Erythroblast (primary cell): ENCODE measurements at places on chromosomes 12 and 14.

- DNase-seq = no peak
Measured at GRCh38 chr12:39235990-39236767, 206.7 kb downstream of the KIF21A start.

DNA sequence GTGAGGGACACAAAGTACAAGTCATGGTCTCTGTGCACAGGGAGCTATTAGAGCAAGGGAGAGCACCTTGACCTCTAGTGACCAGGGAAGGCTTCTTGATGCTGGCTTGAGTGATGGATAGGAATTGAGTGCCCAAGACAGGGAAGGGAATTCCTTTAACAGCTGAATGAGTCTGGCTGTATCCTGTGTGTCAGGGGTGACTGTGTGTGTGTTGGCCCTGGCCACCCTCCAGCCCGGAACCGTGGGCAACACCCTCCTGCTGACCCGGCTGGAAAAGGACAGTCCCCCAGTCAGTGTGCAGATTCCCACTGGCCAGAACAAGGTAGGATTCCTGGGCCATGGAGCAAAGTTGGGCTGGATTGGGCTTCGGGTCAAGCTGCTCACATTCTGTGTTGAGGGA, 5.5 kb upstream of the PFDN5 start:
- no peak for DNase-seq

GRCh38 chr14:61864329-61864898, 102.2 kb downstream of the SNAPC1 start:
- DNase-seq = no peak

- no peak for DNase-seq
Measured at GRCh38 chr14:71799841-71800240, 132.4 kb upstream of the RGS6 start.

DNA sequence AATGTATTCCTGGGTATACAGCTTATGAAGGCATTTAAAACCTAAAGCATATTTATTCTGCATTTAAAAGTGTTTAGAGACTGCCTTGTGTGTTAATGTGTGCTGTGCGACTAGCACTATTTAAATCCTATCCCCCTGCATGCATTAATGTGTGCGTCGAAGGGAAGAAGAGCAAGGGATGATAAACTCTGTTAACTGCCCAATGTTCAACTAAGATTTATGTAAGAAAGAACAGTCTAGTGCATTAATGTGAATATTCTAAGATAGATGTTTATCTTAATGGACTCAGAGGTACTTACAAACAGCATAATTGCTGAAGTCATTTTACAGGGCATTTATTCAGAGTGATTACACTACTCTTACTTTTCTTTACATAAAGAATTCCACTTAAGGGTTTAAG, 424.8 kb downstream of the DIO2 start:
- DNase-seq = no peak

DNA sequence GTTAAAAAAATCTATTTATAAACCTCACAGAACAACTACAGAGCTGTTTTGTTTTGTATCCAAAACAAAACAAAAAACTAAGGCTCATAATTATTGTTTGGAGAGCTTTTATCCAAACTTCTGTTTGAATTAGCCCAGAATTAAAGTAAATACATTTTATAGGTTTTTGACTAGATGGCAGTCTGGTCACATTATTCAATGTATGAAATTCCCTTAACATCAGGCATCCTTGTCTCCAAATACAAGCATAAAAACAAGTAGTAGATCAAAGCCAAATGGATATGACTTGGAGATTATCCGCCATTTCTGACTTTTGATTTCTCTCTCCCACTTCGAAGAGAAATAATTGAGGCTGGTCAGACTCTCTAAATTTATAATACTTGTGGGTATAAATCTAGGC, 63.5 kb downstream of the SLC38A1 start:
- no peak for DNase-seq

GRCh38 chr14:64698903-64699302, 5.3 kb upstream of the PLEKHG3 start:
- DNase-seq = no peak
